GM13976 (cell line): ENCODE measurements at places on chromosomes 2 and 18.

- DNase-seq: no peak
Measured at GRCh38 chr18:10759241-10759640, 233.4 kb downstream of the NAPG start.

- peak; percentile 49 for DNase-seq
Measured at GRCh38 chr2:230202430-230203109, 17.2 kb downstream of the SP110 start.

GRCh38 chr2:168030862-168031624 lies 216.4 kb downstream of the STK39 start:
- no peak for DNase-seq

GRCh38 chr2:14199040-14199439 lies 433.5 kb upstream of the LRATD1 start:
- DNase-seq: no peak

- DNase-seq: no peak
Measured at GRCh38 chr2:238237431-238238135, 2.3 kb downstream of the HES6 start.

GRCh38 chr2:207087046-207087902 lies 78.5 kb downstream of the KLF7 start:
- DNase-seq: no peak

DNA sequence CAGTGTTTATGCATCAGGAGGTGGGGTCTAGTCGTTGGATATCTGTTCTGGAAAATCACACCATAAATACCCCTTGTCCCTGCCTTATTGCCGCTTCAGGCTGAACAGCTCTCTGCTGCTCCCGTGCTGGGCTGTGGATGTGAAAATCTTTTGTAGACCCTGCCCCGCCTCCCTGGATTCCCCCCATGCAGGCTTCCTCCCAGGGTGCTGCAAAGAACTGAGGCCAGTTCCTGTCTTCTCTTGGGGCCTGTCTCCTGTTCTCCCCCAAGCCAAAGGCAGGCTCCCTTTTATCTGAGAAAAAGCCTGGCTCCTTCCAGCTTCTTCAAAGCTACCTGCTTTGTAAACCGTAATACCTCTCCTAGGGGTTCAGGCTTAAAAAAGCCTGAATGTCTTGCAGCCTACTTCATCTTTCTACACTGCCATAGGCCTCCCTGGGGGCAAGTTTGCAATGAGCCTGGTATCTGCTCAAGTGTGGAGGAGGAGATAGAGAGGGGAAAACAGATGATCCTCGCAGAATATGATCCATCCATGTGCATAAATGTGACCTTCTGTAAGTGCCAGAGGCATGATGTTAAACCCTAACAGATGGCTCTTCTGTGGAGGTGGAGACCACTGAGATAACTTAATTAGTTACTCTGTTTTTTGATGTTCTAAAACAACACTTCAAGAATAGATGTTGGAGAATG lies 55.3 kb downstream of the VWA3B start:
- DNase-seq: no peak

DNA sequence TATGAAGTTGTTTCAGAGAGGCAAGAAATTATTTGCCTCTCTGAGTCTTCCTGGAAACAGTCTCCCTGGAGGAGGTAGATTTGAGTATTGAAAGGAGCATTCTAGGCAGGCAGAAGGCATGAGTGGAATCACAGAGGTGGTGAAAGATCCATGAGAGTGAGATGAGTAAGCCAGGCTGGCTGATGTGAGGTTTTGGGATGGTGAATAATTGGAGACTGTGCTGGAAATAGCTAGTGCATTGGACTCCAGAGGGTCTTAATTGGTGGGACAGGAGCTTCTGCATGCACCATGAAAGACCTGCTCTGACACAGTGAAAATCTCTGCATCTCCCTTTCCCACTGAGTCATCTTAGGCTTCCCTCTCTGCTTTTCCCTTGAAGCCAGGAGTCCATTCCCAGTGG lies 46.3 kb downstream of the CDC42EP3 start:
- no peak for DNase-seq

DNA sequence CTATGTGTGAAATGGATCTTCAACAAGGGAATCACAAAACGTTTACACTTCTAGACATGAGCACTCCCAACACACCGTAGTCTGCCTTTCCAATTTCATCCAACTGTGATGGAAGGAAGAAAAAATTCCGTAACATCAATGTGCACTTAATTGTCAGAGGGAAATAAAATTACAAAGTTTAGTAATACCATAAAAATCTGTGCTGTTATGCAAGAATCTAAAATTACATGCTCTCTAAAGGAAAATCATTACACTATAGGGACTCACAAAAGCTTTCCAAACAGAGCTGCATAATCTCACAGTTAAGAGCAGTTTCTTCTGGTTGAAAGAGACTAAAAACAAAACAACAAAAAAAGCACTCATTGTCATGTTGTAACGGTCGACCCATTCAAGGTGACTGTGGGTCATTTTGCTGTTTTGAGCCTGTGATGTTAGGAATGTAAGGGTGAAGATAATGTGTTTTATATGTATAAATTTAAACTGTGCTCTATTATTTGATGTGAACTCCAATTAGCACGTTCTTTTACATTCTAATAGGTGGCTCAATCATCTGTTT lies 698.0 kb downstream of the TDRD15 start:
- DNase-seq: no peak
